ENCODE measurements at places on chromosomes 16 and 17.
A peak's percentile ranks its signal among the peaks of the same experiment; 100 is the strongest.

DNA sequence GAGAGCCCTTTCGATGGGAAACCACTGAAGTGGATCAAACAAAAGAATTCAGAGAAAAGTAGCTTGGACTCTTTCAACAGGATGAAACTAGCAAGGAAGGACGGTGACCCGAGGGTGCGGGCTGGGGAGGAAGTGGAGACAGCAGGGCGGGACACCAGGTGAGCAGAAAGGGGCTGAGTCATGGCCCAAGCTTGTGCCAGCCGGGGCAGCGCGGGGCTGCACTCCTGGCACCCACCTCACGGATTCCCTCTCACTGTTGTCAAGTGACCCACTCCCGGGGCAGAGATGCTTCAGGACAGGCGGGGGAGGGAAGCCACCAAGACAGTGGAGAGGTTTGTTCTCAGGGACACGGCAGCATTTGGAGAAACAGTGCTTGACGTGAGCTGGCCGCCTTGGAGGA lies 10.7 kb upstream of the RNF222 start:
- DNase-seq = no peak

DNA sequence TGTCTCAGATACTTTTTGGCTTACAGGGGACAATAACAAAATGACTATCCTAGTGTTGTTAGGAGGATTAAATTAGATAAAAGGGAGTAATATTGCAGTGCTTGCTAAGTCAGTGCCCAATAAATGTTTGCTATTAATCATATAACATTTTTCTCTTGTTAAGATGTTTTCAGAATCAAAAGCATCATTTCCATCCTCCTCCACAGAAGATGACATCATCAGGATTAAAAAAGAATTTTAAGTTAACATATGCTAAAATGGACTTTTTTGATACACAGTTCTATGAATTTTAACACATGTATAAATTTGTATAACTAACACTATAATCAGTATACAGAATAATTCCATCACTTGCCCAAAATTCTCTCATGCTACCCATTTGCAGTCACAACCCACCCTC lies 492.6 kb downstream of the GRIN2A start:
- no peak for DNase-seq

- DNase-seq = no peak
Measured at GRCh38 chr17:50214976-50215760, 13.7 kb upstream of the COL1A1 start.

DNA sequence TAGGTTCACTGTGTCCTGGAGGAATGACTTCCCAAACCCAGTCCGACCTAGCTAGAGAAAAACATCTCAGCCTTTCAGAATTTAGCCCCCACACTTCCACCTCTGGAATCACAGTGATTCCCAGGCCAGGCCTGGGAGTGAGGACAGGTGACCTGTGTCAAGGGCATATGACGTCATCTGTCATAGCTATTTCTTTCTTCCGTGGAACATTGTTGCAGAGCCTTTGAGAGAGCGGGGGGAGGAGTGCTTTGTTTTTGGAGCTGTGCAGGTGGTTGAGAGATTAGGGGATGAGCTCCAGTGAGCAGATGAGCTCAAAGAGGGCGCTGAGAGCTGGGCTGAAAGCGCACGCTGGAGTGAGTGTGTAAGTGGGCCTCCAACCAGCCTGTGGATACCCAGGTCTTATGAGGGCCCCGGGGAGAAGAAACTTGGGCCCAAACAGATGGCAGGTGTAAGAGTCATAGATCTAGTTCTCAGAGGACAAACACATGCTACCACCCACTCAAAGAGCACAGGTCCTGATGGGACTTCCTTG lies 344.8 kb downstream of the SNX29 start:
- no peak for DNase-seq

- no peak for DNase-seq
Measured at GRCh38 chr17:7831233-7831632, 2.8 kb upstream of the KDM6B start.

DNA sequence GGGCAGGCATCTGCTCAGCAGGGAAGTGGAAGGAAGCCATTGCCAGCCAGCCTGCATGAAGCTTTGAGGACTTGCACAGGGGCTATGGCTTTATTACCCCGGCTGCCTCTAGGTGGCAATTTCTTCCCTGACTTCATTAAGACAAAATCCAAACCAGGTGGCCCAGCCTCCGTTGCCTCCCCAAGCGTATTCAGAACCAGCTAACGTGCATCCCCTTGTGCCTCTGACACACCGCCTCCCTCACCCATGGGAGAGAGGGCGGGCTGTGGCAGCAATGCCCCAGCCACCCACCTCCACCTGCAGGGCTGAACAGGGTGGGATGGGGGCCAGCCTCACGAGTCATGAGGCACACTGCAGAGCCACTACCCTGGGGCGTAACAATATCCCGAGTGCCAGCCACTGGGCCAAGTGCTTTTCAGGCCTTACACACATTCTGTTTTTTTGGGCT lies 6.8 kb downstream of the KIFC3 start:
- no peak for DNase-seq

DNA sequence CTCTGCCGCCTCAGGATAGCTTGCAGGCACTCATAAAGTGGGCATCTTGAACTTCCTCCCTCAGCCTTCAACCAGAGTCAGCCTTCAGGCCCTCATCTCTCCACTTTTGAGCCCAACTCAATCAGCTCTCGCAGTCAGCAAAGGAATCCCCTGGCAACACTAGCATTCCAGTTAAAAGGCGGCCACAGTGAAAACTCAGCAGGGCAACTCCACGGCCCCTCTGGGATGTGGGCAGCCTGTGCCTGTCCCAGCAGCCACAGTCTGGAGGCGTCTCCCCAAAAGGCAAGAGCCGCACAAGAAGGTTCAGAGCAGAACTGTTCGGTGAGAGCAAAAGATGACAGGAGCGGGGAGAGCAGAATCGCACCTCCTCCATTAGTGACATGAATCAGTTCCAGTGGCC lies 9.0 kb downstream of the TMEM11 start:
- no peak for DNase-seq

- DNase-seq = no peak
Measured at GRCh38 chr16:65229191-65229662, 107.4 kb upstream of the CDH11 start.

DNA sequence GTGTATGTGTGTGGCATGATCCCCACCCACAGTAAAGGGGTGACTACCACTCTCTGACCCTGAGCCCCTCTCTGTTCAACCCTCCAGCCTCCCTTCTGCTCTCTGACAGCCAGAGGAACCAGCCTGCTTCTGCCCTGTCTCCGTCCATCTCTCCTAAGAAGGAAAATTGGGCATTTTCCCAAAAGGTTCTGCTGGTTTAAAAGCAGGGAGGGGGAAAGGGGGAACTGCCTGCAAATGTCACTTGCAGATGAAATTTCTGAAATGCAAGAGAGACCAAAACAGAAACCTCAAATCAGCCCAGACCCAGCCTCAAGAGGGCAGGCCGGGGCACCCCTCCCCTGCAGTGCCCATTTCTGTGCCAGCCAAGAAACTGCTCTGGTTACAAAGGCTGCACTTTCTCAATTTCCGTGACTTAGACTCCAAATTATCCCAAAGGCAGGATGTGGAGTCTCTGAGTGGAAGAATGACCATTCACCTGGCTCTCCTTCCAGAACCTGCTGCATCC lies 197.9 kb downstream of the RBFOX3 start:
- DNase-seq = no peak

GRCh38 chr16:59478838-59479237 lies 744.7 kb upstream of the GOT2 start:
- no peak for DNase-seq

DNA sequence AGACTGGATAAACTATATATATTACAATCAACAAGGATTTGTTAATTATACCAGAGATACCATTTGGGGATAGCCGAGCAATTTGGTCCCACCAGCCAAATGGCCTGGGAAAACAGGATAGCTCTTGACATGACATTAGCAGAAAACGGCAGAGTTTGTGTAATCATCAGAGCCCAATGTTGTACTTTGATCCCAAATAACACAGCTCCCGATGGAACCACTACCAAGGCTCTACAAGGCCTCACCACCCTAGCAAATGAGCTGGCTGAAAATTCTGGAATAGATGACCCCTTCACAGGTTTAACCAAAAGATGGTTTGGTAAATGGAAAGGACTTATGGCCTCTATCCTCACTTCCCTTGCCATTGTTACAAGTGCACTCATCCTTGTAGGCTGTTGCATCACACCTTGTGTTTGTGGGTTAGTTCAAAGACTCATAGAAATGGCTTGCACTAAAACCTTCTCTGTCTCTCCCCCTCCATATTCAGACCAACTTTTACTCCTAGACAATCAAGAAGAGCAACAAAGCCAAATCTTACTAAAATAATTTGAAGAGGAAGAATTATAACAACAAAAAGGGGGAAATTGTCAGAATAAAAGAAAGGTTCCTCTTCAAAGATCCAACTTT lies 9.5 kb downstream of the TXNL4B start:
- no peak for DNase-seq

- no peak for DNase-seq
Measured at GRCh38 chr17:8822401-8823035, 23.4 kb upstream of the MFSD6L start.

DNA sequence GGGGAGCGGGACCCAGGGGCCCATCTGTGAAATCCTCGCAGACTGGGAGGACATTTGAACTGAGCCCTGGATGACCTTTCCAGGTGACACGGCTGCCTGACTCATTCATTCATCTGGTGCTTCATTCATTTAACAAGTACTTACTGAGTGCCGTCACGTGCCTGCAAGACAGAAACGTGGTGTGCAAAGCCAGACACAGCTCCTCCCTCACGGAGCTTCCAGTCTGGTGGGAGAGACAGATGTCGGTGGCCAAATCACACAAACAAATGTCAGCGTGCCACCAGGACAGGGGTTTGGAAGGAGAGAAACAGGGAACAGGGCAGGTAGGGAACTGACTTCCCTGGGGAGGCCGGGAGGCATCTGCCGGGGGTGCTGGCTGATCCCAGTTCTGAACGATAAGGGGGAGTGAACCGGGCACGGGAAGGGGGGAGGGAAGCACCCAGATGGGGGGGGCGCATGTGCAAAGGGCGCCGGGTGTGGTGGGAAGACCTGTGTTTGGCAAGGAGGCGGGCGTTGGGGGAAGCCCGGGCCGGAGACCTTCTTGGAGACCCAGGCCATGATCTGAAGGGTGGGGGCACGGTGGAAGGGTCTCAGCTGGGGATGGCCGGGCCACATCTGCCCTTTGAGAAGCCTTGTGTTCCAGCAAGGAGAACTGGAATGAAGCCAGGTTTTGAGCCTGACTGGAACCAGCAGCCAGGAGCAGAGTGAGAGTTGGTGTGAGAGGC lies 93.6 kb upstream of the CIBAR2 start:
- no peak for DNase-seq

DNA sequence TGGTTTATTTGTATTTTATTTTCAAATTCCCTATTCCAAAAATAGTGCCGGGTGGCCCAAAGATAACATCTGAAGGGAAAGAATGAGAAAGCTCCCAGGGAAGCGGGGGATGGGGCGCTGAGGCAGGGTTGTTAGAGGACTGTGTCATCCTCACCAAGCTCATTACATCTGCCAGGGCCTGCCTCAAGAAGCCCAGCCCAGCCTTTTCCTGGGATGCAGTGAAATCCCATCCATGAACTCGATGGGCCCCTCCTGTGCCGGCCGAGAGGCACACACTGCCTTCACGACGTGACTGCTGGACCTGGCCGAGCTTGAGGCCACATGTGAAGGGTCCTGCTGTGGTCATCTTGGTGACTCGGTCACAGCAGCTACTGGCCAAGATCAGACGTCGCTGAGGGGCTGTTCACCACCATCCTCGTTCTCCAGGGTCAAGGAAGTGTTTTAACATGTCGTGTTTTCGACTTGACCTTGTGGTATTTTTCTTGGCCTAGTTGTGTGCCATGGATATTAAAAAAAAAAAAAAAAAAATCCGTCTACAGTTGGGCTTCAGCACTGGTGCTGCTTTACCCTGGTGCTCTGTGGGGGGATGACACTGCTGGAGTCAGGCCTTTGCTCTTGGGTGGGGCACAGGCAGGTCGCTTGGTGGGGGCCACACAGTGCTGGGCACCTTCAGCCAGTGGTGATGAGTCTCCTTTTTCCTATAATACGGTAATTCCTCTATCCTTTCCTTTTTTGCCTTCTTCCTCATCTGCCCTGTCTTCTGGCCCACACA lies 4.9 kb downstream of the TIMM22 start:
- DNase-seq = peak; percentile 68

DNA sequence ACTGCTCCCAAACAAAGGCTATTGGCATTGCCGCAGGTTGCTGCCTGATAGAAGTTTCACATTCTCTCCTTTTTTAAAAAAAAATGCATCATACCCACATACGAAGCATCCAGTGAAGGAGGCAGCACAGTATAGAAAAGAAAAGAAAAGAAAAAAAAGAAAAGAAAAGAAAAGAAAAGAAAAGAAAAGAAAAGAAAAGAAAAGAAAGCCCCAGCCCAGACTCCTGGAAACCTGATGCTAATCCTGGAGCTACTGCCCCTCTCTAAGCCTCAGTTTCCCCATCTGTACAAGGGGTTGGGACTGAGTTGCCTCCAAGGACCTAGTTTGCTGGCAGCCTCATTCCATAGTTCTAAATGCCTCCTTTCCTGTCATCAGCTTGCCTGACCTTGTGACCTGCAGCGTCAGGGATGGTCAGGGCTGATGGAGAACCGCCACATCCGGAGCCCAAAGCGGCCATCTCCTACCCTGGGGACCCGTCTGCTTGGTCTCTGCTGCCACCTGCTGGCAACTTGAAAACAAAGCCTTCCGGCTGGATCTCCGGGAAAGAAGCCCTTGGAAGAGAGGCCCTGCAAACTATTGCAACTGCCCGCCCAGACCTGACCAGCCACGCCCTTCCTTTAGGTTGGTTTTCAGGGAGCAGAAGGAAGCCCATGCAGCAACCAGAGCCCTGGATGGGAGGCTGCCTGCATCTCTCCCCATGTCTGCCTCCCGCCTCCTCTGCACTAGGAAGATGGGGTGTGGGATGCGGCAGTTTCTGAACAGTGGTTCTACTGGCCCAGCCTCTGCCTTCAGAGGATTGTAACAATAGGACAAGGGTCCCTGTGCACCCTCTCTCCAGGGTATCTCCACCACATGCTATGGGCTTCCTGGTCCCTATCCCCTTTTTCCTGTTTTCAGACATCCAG lies 13.0 kb downstream of the AIPL1 start:
- DNase-seq = peak; percentile 63

GRCh38 chr16:8950580-8951077 lies 13.1 kb downstream of the USP7 start:
- peak; percentile 67 for DNase-seq

DNA sequence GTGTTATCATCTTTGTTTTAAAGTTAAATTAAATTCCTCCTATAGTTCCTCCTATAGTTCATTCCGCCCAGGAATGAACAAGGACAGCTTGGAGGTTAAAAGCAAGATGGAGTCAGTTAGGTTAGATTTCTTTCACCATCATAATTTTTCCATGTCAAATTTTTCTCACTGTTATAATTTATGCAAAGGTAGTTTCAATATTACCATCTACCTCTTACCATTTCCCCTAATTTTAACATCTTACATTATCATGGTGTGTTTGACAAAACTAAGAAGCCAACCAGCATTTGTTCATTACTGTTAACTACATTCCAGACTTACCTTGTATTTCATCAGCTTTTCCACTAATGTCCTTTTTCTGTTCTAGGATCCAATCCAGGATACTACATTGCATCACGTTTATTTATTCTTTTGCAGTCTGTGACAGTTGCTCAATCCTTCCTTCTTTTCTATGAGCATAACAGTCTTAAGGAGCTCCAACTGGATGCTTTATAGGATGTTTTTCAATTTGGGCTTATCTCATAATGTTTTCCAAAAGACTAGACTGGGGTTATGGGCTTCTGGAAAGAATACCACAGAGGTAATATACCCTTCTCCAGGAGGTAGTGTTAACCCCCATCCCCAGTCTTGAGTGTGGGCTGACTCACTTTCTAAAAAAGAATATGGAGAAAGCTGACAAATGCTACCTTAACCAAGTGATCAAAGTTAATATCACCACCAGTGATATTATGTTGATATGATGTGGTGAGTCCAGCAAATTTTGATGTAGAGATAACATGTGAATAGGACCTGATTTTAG lies 158.5 kb downstream of the PPM1E start:
- no peak for DNase-seq

- DNase-seq = peak; percentile 43
Measured at GRCh38 chr16:73126525-73126853, 78.6 kb upstream of the ZFHX3 start.

Data from brain microvascular endothelial cell (primary cell).